ENCODE measurements at places on chromosomes 1 and 21. TPM values are rescaled to one million over a fixed set of nuclear protein-coding genes. Genes with fewer than 3 reads are reported as not detected.

CRB1 gene
- 0.18 TPM for total RNA-seq

GRCh38 chr1:69519006-69519405 is 48.7 kb upstream of the LRRC7 start:
- DNase-seq = no peak

DNA sequence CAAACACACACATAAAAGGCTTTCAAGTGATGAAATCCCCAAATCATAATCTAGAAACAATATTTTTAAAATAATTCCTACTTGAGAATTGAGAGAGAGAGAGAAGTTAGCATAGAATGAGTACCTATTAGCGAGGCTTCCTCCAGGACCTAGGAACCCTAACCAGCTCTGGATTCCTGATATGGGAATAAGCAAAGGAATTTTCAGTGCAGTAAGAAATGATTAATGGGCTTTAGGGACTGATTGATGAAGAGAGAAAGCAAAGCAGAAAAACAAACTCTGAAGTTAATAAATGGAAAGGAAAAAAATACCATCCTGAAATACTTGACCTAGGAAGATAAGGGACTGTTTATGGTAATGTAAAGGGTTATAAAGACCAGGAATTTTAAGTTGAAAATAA is 60.6 kb downstream of the WARS2 start:
- DNase-seq = no peak

LRRC7 gene
- total RNA-seq = 2.4 TPM

RAD54L gene
- 0.39 TPM for total RNA-seq

DNA sequence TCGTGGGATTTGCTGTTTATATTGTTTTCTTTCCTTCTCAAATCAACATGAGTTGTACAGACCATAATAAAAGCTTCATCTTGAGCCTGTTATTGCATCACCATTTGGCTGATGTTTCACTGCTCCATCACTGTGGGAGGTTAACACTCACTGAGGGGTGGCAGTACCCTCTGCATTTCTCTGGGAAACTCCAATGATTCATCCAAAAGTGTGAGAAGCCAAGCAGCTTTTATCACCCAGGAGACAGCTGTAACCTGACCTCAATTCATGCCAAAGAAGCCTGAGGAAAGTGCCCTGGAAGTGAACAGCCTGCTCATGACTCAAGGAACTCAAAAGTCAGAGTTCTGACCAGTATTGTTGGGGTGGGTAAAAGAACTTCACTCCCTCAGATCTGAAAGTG is 84.1 kb downstream of the GPR88 start:
- no peak for DNase-seq

LRRC53 gene
- total RNA-seq = not detected

CD5L gene
- total RNA-seq = not detected

GRCh38 chr1:83961571-83962295 is 37.2 kb downstream of the TTLL7 start:
- DNase-seq = no peak

DNA sequence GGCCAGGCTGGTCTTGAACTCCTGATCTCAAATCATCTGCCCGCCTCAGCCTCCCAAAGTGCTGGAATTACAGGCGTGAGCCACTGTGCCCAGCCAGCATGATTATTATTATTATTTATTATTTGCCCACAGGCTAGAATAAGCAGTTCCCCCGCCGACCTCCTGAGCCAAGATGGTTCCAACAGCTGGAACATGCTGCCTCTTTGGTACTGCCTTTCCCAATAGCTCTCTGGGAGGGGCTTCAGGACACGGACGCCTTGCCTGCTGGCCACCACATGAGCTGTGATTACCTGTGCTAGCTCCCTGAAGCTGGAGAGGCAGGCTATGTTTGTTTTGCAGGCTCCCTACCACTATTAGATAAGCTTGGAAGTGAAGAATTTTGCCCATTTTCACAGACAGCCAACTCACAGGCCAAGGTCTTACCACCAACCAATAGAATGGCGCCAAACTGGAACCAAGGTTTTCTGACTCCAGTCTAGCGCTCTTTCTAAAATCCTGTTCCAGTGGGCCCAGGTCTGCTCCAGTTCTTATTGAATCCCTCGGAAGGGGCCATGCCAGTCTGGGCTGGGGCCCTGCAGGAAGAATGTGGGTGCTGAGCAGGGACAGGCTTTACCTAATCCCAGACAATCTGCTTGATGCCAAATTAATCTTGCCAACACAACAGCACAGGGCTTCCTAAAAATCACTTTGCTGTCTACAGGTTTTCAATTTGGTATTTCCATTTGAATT is 2.1 kb upstream of the GPR61 start:
- DNase-seq = no peak

KIF21B gene
- total RNA-seq = 10.7 TPM

- DNase-seq = no peak
Measured at GRCh38 chr1:154962156-154962749, 671 bp upstream of the PYGO2 start.

RBP7 gene
- 8.5 TPM for total RNA-seq

CGN gene
- 67.4 TPM for total RNA-seq

RXRG gene
- total RNA-seq = 0.86 TPM

TTC22 gene
- 14.9 TPM for total RNA-seq

CFAP126 gene
- total RNA-seq = not detected

PGLYRP3 gene
- total RNA-seq = not detected

KRTAP19-3 gene
- total RNA-seq = not detected

- DNase-seq = no peak
Measured at GRCh38 chr1:117985239-117985638, 55.7 kb downstream of the WDR3 start.

DNA sequence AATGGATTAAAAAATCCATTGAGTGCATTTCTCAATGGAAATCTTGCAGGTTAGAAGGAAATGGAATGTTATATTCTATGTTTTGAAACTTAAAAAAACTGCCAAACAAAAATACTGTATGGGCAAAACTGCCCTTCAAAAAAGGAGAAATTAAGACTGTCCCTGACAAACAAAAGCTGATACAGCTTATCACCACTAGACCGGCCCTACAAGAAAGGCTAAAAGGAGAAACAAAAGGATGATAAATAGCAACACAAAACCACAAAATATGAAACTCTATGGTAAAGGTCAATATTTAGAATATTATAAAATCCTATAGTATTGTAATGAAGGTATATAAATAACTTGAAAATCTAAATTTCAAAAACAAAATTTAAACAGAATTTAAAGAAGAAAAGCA is 60.0 kb downstream of the SLC25A24 start:
- DNase-seq = no peak

GRCh38 chr1:75614399-75614756 is 3.5 kb upstream of the SLC44A5 start:
- no peak for DNase-seq

CLSTN1 gene
- total RNA-seq = 75.0 TPM

DNA sequence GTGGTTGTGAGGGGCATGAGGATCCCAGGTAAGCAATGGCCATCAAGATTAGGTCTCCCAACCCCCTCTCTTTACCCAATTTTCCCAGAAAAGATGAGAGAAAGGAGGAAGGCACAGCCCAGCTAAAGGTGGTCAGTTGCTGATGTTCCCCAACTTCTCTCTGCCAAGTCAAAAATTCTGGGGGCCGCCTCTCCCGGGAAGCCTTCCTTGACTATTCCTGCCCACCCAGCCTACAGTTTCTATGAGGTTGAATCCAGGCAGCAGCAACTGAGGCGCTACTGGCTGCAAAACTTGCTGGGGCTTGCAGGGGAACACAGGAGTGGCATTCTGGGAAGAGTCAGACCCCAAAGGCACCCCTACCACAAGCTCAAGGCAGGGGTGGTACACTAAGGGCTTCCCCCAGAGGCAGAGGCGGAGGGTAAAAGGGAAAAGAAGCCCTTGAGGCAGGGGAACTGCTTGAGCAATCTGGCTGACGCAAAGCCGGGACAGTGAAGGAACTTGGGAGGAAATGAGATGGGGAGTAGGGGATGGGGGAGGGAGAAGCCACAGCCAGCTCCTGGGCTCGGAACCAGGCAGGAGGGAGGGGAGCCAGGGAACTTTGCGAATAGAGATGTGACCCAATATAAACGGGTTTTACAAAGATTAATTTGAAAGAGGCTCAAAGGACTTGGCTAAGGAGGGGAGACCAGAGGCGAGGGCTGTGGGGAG is 31.2 kb downstream of the SDC3 start:
- peak; percentile 83 for DNase-seq

DNA sequence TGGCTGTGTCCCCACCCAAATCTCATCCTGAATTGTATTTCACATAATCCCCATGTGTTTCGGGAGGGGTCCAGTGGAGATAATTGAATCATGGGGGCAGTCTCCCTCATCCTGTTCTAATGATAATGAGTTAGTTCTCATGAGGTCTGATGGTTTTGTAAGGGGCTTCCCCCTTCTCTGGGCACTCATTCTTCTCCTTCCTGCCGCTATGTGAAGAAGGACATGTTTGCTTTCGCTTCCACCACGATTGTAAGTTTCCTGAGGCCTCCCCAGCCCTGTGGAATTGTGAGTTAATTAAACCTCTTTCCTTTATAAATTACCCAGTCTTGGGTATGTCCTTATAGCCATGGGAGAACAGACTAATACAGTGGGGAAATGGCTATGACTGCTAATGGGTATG is 72.7 kb upstream of the ZNF648 start:
- no peak for DNase-seq

- no peak for DNase-seq
Measured at GRCh38 chr21:15774590-15774989, 44.8 kb downstream of the USP25 start.

DNA sequence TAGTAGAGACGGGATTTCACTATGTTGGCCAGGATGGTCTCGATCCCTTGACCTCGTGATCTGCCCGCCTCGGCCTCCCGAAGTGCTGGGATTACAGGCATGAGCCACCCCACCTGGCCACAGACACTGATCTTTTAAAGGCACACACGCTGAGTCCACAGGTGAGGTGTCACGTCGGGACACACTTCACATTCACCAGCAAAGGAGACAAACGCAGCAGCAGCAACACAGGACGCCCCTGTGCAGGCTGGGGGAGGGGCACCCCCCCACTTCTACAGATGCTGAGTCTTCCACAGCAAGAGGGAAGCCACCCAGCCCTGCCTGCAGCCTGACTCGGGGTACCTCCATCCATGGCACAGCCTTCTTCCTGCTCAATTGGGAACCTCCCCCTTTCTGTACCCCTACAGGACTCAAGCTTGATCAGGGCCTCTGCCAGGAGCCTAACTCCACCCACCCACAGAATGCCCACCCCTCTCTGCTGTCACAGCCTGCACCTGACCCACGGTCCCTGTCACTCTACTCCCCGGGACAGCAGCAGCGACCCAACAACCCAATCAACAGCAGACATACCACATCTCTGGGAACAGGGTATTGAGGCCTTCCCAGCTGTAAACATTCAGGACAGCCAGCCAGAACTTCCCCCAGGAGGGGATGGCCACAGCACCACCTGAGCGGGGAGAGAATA is 9.5 kb downstream of the LSS start:
- DNase-seq = no peak

DNA sequence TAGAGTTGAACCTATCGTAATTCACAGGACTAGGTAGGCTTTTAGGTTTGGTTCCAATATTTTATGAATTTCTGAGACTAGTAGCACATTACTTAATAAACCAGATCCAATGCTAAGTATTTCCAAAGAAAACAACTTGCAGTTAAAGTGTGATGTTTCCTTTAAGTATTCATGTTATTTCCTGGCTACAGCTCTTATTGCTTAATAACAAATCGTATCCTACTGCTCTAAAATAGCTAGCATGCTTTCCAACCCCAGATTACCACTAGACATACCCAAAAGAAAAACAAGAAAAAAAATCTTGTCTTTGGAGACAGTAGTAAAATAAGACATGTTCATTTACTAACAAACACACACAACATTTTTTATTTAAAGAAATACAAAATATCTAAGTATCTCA is 898 bp downstream of the KRTAP27-1 start:
- no peak for DNase-seq

DNA sequence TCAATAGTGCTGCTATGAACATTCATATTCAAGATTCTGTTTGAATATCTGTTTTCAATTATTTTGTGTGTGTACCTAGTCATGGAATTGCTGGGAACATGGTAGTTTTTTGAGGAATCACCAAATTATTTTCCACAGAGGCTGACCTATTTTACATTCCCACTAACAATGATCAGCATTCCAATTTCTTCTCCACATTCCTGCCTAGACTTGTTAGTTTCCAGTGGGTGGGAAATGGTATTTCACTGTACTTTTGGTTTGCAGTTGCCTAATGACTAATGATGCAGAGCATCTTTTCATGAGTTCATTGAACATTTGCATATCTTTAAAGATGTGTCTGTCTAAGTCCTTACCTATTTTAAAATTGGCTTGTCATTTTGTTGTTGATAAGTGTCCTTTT is 1182.6 kb upstream of the B3GALT2 start:
- DNase-seq = no peak

VASH2 gene
- 1.5 TPM for total RNA-seq

GRCh38 chr1:100461222-100461621 is 76.7 kb upstream of the GPR88 start:
- DNase-seq = no peak

- no peak for DNase-seq
Measured at GRCh38 chr1:53172426-53173128, 24.0 kb upstream of the CPT2 start.

GRCh38 chr1:179061360-179062282 is 20.2 kb upstream of the TOR3A start:
- no peak for DNase-seq

- no peak for DNase-seq
Measured at GRCh38 chr1:191629836-191630235, 528.4 kb upstream of the RGS18 start.

GRCh38 chr1:204947338-204947737 is 76.7 kb downstream of the NFASC start:
- DNase-seq = no peak

DNA sequence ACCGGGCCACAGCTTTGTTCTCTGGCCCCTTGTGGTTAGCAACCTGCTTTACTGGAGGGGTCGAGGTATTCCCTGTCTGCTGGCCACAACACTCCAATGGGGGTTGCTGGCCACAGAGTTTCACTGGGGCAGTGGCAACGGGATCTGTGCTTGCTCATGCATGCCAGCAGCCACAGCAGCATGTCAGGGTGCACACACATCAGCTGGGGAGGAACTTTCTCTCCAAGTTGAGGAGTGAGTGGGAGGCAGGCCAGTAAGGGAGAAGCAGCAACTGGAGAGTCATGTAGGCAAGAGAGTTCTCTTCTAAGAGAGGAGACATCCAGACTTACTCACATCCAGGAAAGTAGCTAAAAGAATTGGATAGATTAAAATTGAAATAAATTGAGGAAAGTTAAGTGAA is 38.0 kb downstream of the SAMD13 start:
- DNase-seq = no peak

OR2T11 gene
- total RNA-seq = not detected

DNA sequence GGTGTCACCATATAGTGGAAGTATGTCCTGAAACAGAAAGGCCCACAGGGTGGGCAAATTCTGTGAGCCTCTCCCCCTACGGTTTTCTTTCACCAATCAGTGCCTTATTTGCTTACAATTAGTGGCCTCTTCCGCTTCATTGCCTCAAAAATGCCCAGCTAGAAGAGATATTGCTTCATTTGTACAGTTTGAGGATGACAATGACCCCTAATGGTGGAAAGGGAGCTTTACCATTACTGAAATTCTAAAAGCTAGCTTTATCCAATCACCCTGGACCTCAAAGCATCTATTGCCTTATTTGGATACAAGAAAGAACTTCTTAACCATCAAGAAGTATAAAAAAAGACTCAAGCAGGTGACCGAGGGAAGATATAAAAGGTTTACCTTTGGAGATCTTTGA is 49.6 kb downstream of the LRRC71 start:
- DNase-seq = no peak

CFHR2 gene
- total RNA-seq = not detected

- DNase-seq = no peak
Measured at GRCh38 chr1:55063577-55063942, 24.2 kb downstream of the PCSK9 start.

NBPF15 gene
- 42.4 TPM for total RNA-seq

- no peak for DNase-seq
Measured at GRCh38 chr1:34356853-34357252, 180.1 kb downstream of the C1orf94 start.

RNF186 gene
- total RNA-seq = not detected
